ENCODE measurements at places on chromosomes 1 and 21. TPM values are rescaled to one million over a fixed set of nuclear protein-coding genes. Genes with fewer than 3 reads are reported as not detected.

RGS18 gene
- total RNA-seq: not detected

H6PD gene
- total RNA-seq: 42.2 TPM

- no peak for DNase-seq
These were observed 1.3 kb upstream of the DNAJC16 start for GRCh38 chr1:15525050-15526020.

DNA sequence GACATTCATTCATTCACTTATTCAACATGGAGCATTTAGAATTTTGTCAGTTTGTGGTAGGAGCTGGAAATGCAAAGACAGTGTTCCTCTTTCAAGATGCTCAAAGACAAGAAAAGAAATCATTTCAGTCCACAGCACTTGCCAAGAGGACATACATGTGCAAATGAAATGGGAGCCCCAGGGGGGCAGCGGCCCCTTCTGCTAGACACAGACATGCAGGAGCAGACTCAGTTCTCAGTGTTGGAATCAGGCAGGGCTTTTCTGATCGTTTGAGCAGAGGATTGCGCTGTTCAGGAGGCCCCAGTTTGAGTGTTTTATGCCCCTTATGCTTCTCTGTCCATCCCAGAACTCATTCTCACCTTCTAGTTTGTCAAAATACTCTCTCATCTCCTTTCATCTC, 35.6 kb upstream of the VASH2 start:
- DNase-seq: no peak

DNA sequence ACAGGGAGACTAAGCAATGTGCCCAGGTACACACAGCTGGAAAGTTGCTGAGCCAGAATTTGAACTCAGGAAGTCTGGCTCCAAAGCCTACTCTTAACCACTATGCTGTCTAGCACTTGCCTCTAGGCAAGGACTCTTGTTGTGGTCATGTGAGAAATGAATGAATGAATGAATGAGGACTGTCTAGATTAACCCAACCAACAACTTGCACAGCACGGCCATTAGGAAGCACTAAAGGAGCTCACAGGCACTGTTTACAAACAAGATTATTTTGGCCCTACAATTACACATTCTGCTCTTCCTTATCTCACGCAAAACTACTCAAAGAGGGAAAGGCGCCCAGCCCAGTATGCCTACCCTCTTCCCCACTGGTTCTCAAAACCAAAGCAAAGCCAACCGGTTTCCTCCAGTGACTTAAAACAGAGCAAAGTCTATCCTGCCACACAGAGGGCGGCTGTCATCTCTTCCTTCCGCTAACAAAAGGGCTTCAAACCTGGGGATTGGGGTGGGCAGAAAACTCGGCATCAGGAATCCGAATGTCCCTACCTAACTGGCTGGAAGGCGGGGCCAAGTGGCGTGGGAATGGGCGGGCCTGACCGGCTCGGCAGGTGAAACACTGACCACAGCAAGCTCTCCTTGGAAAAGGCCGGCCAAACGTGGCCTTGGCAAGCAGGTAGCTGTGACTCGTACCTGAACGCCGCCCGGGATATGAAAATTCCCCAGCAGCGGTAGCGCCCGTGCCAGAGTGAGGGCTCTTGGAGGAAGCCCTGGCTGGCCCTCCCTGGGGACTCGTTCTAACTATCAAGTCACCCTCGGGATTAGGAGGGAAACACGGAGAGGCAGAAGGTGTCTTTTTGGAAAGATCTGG, 948 bp downstream of the STK40 start:
- peak; percentile 27 for DNase-seq

DNA sequence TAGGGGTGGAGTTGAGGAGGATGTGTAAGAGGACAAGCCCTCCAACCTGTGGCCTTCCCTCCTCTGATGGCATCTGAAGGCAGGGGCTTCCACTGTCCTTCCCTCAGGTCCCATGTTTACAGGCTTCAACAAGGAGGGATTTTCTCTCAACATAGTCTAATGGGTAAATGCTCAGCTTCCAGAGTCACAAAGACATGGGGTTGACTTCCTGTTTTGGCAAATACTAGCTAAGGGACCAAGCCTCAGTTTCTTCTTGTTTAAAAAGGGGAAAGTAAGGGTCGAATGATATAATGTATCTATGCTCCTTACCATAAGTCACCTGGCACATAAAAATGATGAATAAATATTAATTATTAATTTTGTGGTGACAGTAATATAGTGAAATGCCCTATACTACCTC, 3.1 kb downstream of the SV2A start:
- no peak for DNase-seq

OR2L13 gene
- total RNA-seq: not detected

DNA sequence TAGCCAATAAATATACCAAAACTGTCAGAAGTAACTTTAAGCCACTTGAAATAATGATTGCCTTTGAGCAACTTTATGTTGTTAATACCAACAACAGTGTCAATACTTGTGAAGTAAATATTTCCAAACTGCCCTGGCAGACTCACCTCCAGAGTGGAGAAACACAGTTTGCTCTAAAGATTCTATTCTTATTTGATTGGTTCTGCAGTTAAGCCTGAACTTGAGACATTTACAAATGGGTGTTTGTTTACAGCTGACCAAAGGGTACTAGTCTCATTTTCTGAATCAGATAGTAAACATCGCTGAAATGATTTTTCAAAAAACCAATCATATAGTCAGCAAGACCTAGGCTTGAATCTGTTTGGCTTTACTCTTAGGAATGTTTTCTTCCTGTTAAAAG, 1.3 kb upstream of the MYOC start:
- no peak for DNase-seq

DNA sequence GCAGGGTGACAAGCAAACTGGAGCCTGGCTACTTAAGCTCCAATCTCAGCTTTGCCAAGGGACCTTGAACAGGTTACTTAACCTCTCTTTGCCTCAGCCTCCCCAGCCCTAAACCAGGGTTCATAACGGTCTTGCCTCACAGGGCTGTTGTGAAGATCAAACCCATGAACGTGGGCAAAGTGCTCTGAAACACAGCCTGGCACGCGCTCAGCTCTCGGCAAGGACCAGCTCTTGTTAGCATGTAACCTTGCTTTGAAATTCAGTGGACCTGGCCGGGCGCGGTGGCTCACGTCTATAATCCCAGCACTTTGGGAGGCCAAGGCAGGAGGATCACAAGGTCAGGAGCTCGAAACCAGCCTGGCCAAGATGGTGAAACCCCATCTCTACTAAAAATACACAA, 24.8 kb downstream of the RAP1GAP start:
- no peak for DNase-seq

GRCh38 chr21:25818121-25818520, 83.3 kb downstream of the GABPA start:
- no peak for DNase-seq

DNA sequence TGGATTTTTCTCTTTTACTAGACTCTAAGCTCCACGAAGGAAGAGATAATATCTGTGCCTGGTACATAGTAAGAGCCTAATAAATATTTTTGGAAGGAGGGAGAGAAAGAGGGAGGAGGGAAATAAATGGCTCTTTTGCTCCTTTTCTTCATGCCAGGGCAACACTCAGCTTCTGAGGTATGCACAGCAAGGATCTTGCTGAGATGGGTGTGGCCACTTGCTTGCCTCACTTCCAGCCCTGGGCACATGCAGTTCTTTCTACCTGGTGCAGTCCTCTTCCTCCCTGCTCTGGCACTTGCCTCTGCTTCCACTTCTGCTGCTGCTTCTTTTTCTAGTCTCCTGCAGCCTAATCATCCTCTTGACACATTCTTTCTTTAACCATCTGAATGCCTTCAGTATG, 148.1 kb downstream of the FGGY start:
- DNase-seq: peak; percentile 47
